ENCODE measurements at places on chromosomes 3 and 15.

GRCh38 chr15:90819850-90820249 is 48.5 kb upstream of the FURIN start:
- DNase-seq, result no peak

GRCh38 chr3:83500931-83501330 is 1457.9 kb upstream of the CADM2 start:
- DNase-seq, result no peak

DNA sequence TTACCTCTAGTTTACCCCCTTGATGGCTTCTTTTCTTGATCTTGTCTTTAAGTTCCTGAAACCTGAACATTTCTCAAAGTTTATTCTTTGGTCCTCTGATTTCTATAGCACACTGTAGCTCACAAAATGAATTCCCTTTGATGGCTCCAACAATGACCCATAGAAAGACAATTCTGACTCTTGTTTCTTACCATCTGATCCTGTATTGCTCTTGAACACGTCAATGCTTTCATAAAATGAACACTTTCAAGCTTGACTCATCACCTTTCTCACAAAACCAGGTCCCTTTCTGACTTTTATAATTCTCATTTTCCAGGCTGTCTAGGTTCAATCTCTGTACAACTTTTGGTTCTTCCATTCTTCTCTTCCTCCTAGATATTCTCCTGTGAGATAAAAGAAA is 5.7 kb upstream of the GAP43 start:
- no peak for DNase-seq

GRCh38 chr3:43768381-43768973 is 77.7 kb downstream of the ABHD5 start:
- peak; percentile 94 for DNase-seq

- DNase-seq, result no peak
These were observed 6.9 kb upstream of the CAPN3 start for GRCh38 chr15:42352401-42352800.

GRCh38 chr3:58629629-58630028 is 36.9 kb downstream of the FAM3D start:
- no peak for DNase-seq

GRCh38 chr15:88992216-88992615 is 79.0 kb upstream of the MFGE8 start:
- DNase-seq, result no peak

GRCh38 chr3:127789990-127790881 is 32.1 kb downstream of the MGLL start:
- DNase-seq, result no peak

DNA sequence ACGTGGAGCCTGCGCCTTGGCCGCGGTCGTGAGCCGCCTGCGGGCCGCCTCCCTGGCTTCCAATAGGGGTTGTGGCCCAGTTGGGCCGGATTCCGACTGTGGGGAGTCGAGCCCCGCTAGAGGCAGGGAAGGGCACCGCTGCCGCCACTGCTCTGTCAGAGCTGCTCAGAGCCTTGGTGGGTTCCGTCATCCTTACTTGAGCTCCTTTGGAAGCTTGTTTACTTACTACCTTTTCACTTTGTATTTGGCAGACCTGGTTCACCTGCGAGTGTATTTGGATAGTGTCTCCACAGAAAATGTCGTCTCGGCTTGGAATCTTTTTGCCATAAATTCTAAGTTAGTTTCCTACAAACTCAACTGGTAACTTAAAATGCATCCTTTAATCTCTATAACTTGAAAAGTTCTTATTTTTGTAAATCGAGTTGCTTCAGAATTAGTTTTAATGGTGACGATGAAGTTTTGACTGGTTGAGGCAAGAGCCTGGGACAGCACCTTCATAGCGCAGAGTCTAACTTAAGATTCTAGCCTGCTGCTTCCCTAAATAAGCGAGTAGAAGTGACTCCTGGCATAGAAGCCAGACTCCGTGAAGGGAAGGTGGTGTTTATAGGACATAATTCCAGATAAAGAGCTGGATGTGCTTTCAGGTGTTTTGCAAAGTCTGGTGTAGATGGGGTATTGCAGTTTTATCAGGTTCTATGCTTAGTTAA is 800 bp downstream of the DAG1 start:
- no peak for DNase-seq

GRCh38 chr3:141401095-141401494 is 32.8 kb downstream of the ZBTB38 start:
- DNase-seq, result no peak

GRCh38 chr15:61499376-61499775 is 270.3 kb upstream of the RORA start:
- no peak for DNase-seq

- DNase-seq, result no peak
These were observed 13.1 kb downstream of the AP3S2 start for GRCh38 chr15:89880727-89881126.

GRCh38 chr3:56969851-56970250 is 90.6 kb upstream of the SPATA12 start:
- no peak for DNase-seq

- DNase-seq, result no peak
These were observed 2.8 kb downstream of the NUP210 start for GRCh38 chr3:13417166-13417947.

DNA sequence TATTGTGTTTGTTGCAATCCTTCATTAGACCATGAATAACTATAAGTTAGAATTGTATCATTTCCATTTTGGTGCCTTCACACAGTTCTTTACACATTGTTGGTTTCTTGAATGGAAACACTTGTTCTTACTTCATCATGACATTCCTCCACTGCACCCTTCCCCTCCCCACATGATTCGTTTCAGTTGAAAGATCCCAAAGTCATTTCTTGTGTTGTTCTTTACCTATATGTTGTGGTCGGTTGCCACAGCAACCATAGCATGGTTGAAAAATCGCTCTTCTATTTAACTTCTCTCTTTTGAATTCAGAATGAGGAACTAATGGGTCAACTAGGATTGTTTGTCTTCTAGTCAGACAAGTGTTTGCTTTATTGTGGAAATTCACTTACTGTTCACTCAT is 103.3 kb downstream of the IL1RAP start:
- DNase-seq, result no peak

- no peak for DNase-seq
These were observed 72.0 kb upstream of the CD96 start for GRCh38 chr3:111470032-111470431.

- DNase-seq, result no peak
These were observed 32.2 kb downstream of the ANAPC13 start for GRCh38 chr3:134453631-134454030.

- DNase-seq, result no peak
These were observed 52.1 kb downstream of the LRTM1 start for GRCh38 chr3:54875596-54876268.
